Activated CD4-positive, alpha-beta T cell treated with anti-CD3 and anti-CD28 coated beads, Interleukin-2, amount 50 U/mL, for 1 hour (primary cell): ENCODE measurements at places on chromosomes 12 and 14.

- no peak for DNase-seq
Measured at GRCh38 chr14:100399052-100399849, 76.1 kb downstream of the SLC25A47 start.

- DNase-seq = no peak
Measured at GRCh38 chr14:104591031-104591430, 11.5 kb downstream of the C14orf180 start.

GRCh38 chr14:75649337-75649736 is 11.3 kb downstream of the ERG28 start:
- no peak for DNase-seq

- no peak for DNase-seq
Measured at GRCh38 chr12:91804533-91804932, 341.1 kb downstream of the BTG1 start.

GRCh38 chr12:9115731-9116559 is at the start of gene A2M:
A2M (minus strand) TSS chr12:9115919; CDS start chr12:9115849, 70 bp downstream.
- DNase-seq = no peak

DNA sequence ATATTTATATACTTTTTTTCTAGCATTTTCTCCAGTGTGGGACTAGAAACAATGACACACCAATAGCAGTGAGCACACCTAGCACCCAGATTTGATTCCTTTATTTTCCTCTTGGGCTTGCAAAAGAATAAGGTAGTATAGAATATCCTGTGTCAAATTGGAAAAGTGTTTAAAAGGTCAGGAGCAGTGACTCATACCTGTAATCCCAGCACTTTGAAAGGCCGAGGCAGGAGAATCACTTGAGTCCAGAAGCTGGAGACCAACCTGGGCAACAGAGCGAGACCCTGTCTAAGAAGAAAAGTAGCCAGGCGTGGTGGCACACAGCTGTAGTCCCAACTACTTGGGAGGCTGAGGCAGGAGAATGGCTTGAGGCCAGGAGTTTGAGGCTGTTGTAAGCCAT is 53.8 kb upstream of the SGPP1 start:
- no peak for DNase-seq

DNA sequence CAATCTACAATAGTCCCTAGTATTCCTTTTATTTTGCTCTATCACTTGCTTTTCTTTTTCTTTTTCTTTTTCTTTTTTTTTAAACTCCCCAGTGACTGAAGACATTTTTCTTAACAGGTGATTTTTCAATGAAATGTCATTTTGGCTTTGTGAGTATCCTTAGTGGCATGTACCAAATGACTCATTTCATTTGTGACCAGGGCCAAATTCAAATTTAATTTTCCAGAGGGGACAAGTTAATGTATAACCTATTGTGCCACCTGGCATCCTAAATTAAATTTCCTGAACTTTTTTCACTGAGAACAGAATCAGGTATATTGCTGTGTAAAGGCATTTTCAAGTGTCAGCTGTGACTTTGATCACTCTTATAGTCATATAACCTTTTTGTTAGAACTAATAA is 39.7 kb upstream of the SYT1 start:
- DNase-seq = no peak

DNA sequence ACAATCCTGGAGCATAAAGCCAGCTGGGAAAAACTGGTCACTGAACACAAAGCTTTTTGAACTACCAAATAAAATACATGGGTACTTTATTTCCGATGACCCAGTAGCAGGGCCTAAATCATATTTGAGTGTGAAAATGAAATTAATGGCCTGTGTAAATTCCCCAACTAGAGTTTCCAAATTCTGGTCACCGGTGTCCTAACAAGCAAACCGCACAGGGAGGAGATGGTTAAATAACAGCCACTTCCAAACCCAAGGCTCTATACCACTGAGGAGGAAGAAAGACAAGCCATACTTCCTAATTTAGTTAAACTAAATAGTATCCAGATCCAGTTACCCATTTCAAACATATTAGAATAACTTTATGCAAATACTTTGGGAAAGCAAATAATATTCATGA is 40.1 kb upstream of the DUSP6 start:
- no peak for DNase-seq

DNA sequence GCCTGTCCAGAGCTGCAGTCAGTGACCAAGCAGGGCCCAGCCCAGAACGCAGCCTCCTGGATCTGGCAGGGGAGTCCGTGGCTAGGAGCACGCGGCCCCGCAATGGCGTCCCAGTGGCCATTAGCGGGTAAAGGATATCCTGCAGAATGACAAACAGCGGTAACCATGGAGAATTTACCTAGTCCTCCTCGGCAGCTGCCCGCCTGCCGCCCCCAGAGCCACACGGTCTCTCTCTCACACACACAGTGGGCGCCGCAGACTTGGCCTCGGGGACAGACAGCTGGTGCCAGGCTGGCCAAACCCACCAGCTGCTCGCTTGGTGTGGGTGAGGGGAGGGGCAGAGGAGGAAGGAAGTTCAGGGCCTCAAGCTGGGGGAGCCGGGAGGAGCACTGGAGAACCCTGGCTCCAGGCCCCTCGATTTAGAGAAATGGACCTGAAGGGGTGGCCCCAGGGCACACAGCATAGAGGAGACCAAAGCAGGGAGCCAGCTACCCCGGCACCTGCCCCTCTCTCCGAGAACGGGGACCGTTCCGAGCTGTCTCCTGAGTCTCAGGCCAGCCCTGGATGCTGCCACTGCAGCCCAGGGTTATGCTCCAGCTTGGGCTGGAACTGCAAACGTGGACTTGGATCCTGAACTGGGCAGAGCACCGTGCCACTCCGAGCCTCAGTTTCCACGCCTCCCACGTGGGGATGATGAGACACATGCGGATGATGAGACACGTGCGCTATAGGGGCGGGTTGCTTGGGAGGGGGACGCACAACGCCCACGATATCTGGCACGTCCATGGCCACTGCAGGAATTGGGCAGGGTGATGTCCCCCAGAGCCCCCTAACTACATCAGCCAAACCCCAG is 3.4 kb downstream of the CDK2AP1 start:
- DNase-seq = no peak

GRCh38 chr12:2346416-2346815 is 293.6 kb downstream of the CACNA1C start:
- DNase-seq = no peak

DNA sequence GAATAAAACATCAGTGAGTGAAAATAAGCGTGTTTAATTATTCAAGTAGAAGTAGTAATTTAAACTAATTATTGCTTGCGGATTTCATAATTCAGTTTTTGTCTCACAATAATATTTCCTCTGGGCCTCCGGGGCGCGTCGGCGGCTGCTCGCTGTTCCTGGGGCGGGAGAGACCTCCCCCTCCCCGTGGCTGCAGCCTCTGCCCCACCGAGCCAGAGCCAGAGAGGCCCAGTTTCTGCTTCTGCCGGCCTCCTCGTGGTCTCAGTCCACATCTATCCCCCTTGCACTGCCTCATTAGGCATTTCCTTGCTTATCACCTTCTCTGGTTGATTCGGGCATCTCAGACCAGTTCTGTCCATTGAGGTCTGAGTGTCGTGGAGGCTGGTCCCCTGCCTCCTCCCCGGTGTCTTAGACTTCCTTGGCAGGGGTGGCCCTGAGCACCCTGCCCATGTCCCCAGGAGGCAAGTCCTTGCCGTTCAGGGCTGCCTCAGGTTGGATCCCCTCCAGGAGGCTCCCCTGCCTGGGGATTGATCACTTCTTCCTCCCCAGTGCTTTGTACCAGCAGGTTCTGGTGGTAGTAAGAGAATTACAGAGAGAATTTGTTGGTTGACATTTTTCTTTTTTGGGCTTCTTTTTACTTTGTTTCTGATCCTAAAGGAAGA is 78.0 kb downstream of the SLC25A47 start:
- DNase-seq = no peak

DNA sequence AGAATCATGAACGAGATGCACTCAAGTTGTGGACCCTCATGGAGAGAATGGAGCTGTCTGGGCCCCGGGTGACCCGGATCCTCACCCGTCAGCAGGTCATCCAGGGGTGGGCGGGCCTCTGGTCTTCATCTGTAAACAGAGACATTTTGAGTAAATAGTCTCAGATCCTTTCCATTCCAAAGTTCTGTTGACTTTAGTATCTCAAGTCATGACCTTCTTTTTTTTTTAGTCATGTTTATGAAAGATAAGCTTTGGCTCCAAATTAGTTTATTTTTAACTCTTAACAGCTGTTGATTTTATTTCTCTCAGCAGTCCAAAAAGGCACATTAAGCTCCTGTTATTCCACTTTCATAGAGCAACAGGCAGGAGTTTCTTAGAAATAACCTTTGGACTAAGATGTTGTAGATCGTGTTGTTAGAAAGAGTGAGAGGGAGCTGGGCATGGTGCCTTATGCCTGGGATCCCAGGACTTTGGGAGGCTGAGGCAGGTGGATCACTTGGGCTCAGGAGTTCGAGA is 48.9 kb upstream of the AMN start:
- no peak for DNase-seq

DNA sequence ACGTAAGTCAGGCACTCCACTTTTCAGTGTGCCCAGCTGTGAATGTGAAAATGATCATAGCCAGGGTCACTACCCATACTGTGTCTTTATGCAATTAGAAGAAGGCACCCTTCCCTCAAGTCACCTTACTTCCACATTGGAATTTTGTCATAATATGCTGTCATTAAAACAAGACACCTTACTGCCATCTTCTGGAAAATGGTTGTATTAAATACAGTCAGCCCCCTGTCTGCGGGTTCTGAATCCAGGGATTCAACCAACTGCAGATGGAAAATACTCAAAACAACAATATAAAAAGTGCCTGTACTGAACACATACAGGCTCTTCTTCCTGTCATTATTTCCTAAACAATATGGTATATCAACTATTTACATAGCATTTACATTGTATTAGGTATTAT is 70.2 kb upstream of the TBX5 start:
- no peak for DNase-seq

DNA sequence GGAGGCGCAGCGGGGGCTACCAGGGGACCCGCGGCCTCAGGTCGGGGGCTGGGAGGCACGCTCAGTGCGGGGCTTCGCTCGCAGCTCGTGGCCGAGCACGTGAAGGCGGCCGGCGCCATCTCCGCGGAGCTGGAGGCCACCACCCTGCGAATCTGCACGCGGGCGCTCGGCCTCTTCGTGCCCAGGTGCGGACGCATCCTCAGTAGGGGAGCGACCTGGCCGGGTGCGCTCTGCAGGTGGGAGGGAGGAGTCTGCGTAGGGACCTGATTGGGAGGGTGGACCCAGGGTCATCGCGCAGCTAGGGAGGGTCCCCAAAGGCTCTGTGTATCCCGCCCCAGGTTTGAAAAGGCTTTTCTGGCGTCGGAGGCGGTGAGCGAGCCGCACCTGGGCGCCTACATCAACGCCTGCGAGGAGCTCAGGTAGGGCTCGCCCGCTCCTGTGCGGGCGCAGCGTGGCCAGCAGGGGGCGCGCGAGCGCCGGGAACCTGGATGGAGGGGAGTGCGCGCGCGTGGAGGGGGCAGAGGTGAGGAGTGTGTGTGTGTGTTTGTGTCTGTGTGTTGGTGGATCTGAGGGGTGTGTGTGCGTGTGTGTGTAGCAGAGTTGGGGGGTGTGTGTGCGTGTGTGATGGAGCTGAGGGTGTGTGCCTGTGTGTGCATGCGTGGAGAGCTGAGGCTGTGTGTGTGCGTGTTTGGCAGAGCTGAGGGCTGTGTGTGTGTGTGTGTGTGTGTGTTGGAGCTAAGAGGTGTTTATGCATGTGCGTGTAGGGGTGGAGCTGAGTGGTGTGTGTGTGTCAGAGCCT is 10.3 kb downstream of the EXOC3L4 start:
- peak; percentile 78 for DNase-seq

GRCh38 chr14:102046337-102047278 is 40.2 kb downstream of the HSP90AA1 start:
- DNase-seq = no peak

DNA sequence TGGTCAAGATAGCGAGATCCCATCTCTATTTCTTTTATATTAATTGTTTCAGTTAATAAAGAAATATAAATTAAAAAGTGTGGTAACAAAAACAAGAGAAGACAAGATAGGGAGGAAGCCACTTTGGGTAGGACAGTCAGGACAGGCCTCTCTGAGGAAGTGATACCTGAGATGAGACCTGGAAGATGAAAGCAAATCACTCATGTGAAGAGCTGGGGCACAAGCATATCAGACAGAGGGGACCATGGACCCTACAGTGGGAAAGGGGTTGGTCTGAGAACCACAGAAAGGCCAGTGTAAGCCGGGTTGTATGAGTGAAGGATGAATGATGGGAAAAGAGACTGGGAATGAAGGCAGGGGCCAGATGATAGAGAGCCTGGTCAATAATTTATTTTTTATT is 1.8 kb upstream of the MED6 start:
- no peak for DNase-seq
